ENCODE measurements at places on chromosomes 7 and 10.

- no peak for DNase-seq
These were observed 22.7 kb downstream of the CUL1 start for GRCh38 chr7:148721390-148721789.

DNA sequence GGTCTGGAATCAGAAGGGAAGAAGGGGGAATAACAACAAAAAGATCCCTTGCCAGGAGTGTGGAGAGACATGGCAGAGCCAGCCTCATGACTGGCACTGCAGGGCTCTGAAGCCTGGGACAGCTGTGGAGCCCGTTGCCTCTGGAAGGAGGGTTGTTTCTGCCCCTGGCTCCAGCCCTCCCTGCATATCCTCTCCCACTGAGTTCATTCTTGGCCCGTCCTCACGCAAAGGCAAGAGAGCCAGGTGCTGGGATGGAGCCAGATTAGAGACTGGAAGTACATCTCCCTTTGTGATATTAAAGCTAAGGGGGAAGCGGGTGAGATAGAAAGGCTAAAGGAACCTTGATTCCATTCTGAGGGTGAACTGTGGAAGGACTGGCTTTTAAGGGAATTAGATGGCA lies 141.5 kb upstream of the NPVF start:
- no peak for DNase-seq

GRCh38 chr10:71864911-71865361 lies 13.9 kb upstream of the PSAP start:
- DNase-seq, result no peak

- no peak for DNase-seq
These were observed 127.6 kb upstream of the UNC5B start for GRCh38 chr10:71084818-71085126.

DNA sequence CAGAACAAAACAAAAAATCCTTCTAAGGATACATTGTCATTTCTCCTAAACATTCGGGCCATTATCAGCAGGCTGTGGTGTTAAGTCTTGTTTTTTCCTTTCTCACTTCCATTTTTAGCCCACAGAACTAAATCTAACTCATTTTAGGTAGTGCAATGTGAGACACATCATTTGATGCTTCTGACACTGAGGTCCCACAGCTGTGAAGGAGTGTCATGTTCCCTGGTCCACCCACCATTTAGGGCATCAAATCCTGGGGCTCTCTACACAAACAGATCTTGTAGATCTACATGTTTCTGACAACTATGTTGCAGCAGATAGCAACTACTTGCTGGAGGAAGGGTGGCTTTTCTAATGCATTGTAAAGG lies 232.5 kb upstream of the IGFBP3 start:
- DNase-seq, result no peak

- no peak for DNase-seq
These were observed 67.4 kb downstream of the PDGFA start for GRCh38 chr7:452226-452751.

DNA sequence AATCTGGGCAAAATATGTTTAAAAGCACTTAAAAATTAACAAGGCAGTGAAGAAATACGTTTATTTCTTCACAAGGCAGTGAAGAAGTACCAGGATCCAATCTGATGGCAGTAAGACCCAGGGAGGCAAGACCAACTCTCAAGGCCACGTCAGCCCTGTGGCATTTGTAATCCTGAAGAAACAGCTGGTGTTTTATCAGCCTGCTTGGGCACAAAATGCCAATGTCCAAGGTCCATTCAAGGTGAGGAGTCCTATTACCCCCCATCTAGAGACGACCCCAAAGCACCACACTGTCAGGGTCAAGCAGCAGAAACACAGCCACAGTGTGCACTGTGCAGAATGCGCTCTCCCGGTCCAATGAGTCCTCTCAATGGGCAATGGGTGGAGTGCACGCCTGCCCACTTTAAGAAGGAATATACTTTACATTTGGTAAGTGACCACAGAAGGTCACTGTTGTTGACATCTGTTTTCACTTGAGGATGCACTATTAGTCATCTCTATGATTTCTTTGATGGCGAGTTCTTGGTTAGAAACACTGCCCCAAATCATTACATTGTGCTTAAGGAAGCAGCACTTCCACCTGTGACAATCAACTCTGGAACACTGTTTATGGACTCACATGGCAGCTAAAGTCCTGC lies 12.8 kb downstream of the CPXM2 start:
- DNase-seq, result no peak

GRCh38 chr7:108360058-108360800 lies 96.0 kb downstream of the NRCAM start:
- peak; percentile 21 for DNase-seq

DNA sequence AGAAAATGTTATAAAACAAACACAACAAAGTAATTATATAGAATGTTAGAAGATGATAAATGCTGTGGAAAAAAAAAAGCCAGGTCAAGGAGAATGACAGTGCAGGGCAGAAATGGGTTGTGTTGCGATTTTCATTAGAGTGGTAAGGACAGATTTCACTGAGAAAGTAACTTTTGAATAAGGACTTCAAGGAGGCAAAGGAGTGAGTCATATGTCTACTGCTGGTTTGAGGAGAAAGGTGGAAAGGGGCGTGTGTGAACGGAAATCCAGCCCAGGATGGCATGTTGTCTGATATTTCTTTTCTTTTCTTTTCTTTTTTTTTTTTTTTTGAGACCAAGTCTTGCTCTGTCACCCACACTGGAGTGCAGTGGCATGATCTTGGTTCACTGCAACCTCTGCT lies 12.3 kb upstream of the DLD start:
- no peak for DNase-seq

DNA sequence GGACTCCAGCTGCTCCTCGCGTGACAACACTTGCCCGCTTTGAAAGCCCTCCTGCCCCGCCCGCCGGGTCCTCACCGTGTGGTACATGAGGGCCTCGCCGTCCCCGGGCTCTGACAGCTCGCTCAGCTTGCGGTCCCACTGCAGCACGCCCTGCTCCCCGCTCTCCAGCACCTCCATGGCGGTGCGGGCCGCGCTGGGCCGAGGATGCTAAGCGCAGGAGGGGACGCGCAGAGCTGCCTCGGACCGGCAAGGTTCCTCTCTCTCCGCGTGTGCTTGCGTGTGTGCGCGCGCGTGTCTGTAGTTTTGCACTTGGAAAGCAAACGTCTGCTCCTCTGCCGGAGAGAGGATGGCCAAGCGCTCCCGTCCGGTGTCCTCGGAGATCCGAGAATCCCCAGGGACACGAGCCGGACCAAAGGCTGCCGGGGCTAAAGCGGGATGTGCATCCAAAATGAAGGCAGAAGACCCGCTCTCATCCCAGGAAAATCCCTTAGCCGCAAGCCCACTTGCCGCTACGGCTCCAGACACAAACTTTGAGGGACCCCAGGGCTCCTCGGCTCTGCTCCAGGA lies at the start of gene CREB3L2:
CREB3L2 (minus strand) TSS at position 558 of the 567 bp plus-strand sequence; CDS start at position 177, 381 bp downstream.
- DNase-seq, result peak; percentile 31

DNA sequence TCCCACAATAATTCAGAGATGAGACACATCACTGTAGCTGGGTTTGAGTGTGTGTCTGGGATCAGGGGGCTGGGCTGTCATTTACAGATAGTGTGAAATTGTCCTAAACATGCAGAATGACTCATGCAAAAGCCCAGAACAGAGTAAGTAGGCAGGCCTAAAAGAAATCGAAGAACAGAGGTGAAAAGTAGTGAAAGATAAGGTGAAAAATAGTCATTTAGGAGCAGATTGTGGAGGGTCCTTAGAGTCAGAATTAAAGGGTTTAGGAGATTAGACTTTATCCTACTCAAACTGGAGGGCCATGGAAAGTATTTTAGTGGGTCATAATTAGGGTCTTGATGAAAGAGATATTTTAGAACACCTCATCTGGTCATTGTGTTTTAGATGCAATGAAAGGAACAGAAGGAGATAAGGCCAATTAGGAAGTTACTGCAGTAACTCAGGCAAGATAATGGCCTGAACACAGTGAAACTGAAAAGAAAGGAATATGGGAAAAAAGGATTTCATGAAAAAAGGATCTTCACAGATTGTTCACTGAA lies 58.3 kb upstream of the NEBL start:
- DNase-seq, result no peak

DNA sequence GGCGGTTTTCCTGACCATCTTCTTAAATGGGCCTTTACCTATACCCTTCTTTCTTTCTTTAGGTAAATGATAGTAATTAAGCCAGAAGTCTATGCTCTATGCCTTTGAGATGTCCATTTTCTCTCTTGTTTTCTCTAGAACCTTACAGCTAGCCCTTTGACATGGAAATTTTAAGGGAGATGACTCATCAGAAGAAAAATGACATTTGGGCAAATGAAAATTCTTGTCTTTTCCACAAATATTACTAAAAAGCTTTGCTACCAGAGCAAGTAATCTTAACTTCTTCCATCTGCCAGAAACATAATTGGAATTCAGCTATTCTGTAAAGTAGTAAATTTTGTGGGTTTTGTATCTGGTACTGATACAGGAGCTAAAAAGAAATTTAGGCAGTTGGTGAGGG lies 59.5 kb downstream of the CCDC3 start:
- DNase-seq, result no peak

DNA sequence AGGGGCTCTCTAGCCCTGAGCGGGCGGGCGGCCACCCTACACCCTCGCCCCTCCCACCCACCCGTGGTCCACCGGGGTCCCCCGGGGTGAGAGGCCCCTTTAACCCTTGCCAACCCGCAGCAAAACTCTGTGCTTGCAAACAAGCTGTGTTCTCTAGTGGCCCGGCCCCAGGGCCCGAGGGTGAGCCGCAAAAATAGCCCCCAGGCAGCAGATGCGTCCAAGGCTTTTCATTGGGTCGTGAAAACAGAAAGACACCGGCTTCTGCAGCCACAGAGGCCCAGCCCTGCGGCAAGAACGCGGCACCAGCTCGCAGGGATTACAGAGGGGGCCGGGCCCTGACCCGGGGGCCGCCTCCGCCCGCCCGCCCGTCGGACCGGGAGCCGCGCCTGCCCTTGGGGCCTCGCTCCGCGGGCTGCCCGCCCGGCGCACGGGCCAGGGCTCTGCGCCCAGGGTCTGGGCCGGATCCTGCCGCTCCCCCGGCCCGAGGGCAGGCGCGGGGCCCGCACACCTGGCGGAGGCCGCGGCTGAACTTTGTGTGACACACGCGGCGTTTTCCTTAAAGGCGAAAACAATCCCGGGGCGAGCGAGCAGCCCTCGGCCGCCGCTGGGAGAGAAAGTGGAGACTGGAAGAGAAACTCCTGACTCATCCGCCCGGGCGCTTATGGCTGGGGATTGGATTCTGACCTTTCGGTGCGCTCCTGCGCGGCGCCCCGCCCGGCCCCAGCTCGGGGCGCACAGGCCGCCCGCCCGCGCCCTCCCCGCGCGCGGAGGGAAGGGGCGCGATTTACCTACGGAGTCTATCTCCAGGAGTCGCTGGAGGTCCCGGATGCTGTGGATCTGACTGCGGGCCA lies 2.8 kb downstream of the PDGFA start:
- DNase-seq, result no peak

GRCh38 chr7:13845601-13846000 lies 143.9 kb downstream of the ETV1 start:
- no peak for DNase-seq

- no peak for DNase-seq
These were observed 7.3 kb downstream of the FSCN3 start for GRCh38 chr7:127600885-127601284.

DNA sequence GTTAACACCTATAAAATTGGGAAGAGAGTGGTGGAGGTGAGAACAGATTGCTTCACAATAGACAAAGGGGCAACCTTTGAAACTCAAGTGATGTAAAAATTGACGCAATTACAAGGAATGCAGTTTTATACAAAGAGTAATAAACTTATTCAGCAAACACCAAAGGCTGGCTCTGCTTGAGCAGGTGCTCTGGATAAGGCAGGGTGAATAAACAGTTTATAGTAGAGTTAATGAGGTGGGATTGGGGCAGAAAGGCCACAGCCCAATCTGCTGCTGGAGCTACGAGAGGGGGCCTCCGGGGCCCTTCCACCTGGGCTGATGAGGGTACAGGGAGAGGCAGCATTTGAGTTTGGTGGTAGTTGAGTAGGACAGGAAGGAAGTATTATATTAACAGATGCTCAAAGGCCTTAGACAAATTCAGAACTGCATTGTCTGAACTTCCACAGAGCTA lies 6.0 kb downstream of the MUC12 start:
- DNase-seq, result no peak

- peak; percentile 73 for DNase-seq
These were observed 186.7 kb upstream of the HGF start for GRCh38 chr7:81956520-81956919.

DNA sequence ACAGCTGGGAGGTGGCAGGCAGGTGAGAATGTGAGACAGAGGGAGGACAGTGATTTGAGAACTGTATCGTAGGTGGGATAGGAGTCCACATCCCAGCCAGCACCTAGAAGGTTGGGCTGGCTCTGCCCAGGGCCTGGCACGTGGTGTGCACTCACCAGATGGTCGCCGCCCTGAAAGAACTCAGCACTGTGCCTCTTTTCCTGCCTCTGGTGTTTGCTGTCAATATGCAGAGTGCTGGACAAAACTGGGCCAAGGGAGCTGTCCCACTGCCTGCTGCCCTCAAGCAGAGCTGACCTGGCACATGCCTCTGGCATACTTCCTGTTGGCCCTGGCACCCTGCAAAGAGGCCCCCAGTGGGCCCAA lies 36.8 kb downstream of the CHST3 start:
- DNase-seq, result no peak

DNA sequence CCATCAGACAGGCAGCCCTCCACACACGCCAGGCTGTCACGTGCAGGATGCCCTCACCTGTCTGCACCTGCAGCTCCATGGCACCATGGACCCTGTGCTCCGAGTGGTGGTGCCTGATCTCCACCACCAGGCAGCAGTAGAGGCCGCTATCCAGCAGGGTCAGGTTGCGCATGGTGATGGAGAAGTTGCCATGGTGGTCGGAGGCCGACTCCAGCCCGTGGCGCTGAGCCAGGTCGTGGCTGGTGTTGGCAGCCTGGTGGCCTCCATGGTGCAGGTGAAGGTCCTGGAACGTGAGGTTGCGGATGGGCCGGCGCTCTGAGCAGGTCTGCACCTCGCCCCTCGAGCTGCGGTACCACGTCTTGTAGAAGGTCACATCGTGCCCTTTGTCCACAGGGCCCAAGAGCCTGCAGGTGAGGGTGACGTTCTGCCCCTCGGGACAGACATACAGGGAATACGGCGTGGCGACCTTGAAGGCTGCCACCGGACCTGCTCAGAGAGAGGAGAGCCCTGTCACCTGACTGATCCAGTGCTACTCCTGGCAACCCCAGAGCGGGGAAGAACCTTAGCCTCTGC lies 11.7 kb downstream of the VSIR start:
- DNase-seq, result no peak

GRCh38 chr10:79292891-79293746 lies 54.1 kb upstream of the PPIF start:
- DNase-seq, result peak; percentile 26

DNA sequence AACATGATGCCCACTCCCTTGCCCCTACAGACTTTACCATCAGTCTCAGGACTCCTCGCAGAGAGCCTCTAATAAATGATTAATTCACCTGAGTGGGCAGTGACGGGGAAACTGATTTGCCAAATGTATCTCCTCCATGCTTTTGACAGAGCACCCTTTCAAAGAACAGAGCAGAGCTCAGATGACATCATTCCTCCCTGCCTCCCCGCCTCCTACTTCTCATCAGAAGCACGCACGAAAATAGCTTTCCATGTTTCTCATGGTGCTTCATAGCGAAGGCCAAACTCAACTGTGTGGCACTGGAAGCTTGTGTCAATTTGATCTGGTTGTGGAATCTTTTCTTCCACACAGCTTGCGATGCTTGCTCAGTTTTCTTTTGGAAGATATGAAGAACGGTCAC lies 442.5 kb downstream of the RPS24 start:
- DNase-seq, result no peak

GRCh38 chr10:104240078-104240477 lies 7.9 kb upstream of the CFAP43 start:
- peak; percentile 20 for DNase-seq
